ENCODE measurements at places on chromosomes 6 and 20.
A peak's percentile ranks its signal among the peaks of the same experiment; 100 is the strongest.

DNA sequence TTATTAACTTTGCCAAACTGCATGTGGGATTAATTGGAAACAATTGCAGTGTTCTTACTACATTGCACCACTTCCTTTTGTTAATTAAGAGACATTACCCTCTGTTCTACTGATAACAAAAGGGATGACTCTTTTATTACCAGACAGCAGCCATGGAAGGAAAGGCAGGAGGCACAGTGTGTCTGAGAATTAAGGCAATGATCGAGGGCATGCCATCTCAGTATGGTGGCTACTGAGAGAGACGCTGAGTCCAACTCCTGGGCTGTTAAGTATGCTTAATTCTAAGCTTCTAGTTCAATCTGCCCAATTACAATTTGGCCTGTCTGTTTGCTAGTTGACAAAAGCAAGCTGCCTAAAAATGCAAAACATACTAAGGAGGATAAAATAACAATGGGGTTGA lies 227.4 kb downstream of the PHACTR1 start:
- no peak for DNase-seq

GRCh38 chr20:36881888-36882287 lies 6.0 kb downstream of the TLDC2 start:
- DNase-seq, result no peak

- no peak for DNase-seq
Measured at GRCh38 chr20:35410613-35411012, 1.2 kb downstream of the UQCC1 start.

- DNase-seq, result no peak
Measured at GRCh38 chr6:41548098-41548840, 2.1 kb downstream of the FOXP4 start.

- DNase-seq, result no peak
Measured at GRCh38 chr6:157859775-157860504, 36.9 kb downstream of the SNX9 start.

- no peak for DNase-seq
Measured at GRCh38 chr6:139765825-139766285, 391.4 kb upstream of the CITED2 start.

- no peak for DNase-seq
Measured at GRCh38 chr20:8930726-8931125, 138.2 kb upstream of the PLCB4 start.

DNA sequence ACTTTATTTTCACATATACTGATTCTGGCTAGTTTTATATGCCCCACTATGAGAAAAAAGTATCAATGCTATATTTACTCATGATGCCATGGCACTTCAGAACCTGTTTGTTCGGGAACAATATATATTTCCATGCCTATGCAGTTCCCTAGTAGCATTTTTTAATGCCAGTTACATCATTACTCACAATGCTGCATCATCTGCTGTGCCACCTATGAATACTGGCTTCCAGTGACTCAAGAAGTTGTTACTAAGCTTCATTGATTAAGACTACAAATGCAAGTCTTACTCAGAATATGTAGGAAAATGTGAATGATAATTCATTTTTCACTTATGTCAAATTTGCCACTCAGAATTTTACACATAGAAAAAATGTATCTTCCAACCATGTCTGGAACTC lies 97.9 kb downstream of the MAFB start:
- DNase-seq, result no peak

- DNase-seq, result no peak
Measured at GRCh38 chr20:44532259-44532980, 10.6 kb upstream of the SERINC3 start.

DNA sequence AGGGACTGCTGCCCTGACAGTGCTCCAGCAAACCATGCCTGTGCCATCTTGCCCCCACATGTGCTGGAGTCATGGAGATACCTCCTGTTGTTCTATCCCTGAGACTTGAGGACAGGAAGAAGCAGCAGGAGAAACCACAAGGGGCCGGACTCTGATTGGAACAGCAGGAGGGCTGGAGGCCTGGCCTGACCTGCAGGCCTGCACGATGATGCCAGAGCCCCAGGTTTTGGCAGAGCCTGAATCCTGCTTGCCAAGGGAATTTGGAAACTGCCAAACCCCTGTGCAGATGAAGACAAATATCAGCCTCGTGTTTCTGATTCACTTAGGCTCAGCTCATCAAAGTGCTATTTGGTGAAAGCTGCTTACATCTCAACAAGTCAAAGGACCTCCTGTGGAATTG lies 177.6 kb downstream of the MAFB start:
- no peak for DNase-seq

DNA sequence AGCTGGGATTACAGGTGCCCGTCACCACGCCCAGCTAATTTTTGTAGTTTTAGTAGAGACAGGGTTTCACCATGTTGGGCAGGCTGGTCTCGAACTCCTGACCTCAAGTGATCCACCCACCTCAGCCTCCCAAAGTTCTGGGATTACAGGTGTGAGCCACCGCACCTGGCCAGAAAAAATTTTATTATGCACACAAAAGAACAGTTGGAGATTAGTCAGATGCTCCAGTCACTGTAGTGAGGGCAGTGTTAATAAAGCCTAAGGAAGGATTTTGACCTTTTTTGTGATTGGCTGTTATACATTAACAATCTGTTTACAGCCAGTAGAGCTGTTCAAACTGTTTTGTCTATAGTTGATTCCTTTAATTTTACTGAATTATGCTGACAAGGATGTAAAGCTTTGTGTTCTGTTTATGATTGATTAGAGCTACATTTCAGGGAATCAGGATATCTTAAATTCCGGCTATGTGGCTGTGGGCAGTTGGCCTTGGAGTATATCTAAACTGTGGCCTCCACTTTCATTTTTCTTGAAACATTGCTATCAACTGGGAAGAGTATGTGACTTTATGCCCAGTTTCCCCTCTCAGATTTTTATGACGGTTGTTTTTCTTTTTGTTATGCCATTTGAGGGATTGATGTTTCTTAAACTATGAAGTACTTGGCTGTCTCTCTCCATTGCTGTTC lies 9.9 kb downstream of the ZSWIM3 start:
- DNase-seq, result no peak

GRCh38 chr6:21612067-21612745 lies 18.7 kb downstream of the SOX4 start:
- DNase-seq, result no peak

- DNase-seq, result no peak
Measured at GRCh38 chr20:45840700-45841198, 7.2 kb downstream of the SNX21 start.

GRCh38 chr20:23007462-23007861 lies 27.6 kb upstream of the SSTR4 start:
- DNase-seq, result no peak

- DNase-seq, result no peak
Measured at GRCh38 chr20:51565298-51566144, 23.0 kb upstream of the NFATC2 start.

GRCh38 chr6:4185419-4185818 lies 50.0 kb upstream of the ECI2 start:
- no peak for DNase-seq

DNA sequence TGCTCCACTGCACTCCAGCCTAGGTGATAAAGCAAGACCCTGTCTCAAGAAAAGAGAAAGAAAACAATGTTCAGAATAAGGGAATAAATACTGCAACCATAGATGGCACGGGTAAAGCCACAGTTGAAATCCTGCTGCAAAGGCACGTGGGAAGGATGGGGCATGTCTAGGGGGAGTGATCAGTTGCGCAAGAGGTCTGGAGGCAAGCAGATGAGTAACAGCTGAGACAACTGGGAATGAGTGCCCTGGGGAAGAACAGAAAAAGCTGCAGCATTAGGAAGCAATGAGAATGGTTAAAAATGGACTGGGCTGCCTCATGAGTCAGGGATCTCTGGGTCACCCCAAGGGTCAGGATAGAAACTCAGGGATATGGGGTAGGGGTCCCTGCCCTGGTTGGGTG lies 96.3 kb downstream of the GMPR start:
- DNase-seq, result no peak

DNA sequence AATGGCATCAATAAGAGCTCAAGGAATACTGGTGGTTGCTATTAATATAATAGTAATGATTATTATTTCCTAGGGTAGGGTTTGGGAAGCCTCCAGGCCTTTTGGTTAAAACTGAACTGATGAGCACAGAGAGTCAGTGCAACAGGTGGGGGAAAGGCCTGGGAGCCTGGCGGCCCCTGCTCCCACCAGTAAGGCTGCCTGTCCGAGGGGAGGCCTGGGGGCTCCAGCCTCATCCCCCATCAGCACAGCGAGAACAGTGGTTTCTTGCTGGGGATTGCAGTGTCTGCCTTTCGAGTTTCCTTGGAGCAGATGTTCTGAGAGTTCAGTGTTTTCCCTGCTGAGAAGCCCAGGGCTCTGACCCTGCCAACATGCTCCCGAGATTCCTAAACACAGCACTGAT lies 340.4 kb downstream of the CDH26 start:
- DNase-seq, result no peak

- DNase-seq, result no peak
Measured at GRCh38 chr20:60310560-60311349, 352.5 kb downstream of the CDH26 start.

DNA sequence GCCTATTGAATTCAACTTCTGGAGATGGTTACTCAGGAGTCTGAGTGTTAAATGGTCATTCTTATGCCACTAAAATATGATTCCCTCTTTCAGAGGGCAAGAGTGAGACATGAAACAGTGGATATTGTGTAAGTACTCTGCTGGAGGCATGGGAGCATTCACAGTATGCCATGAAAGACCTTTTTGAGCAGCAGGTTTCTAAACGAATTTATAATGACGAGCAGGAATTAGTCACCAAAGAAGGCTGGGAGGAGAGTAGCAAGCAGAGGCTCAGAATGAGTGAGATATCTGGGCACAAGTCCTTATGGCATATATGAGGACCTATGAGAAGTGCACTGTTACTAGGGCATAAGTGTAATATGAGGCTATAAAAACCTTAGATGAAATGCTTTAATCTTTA lies 10.9 kb upstream of the MYB start:
- no peak for DNase-seq

DNA sequence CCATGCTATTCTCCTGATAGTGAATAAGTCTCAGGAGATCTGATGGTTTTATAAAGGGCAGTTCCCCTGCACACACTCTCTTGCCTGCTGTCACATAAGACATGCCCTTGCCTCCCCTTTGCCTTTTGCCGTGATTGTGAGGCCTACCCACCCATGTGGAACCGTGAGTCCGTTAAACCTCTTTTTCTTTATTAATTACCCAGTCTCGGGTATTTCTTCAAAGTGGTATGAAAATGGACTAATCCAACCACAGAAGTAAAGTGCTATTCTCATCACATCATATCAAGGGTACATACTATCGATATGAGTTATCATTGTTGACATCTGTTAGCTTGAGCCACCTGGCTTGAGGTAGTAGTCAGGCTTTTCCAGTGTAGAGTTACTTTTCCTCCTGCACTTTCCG lies 2.3 kb downstream of the MANBAL start:
- DNase-seq, result no peak

- DNase-seq, result no peak
Measured at GRCh38 chr6:52725143-52725534, 38.1 kb downstream of the GSTA2 start.

- DNase-seq, result no peak
Measured at GRCh38 chr6:127383988-127384387, 40.6 kb upstream of the ECHDC1 start.

- DNase-seq, result no peak
Measured at GRCh38 chr6:150291968-150292710, 76.7 kb upstream of the IYD start.

GRCh38 chr6:10964684-10965083 lies 77.8 kb downstream of the SYCP2L start:
- DNase-seq, result no peak

DNA sequence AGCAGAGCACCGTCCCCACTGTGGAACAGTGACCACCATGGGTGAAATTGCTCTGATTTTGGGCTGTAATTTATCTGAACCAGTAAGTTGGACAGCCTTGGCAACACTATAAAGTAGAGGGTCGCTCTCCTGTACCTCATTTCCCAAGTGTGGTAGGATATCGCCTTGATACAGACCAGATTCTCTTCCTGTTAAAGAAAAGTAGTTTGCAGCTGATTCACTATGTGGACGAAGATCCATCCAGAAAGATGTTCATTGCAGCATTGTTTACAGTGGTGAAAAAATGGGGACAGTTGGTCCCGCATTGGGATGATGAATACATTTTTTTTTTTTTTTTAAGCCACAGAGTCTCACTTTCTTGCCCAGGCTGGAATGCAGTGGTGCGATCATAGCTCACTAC lies 74.3 kb downstream of the SLX4IP start:
- no peak for DNase-seq

- DNase-seq, result no peak
Measured at GRCh38 chr6:146892613-146893401, 294.0 kb downstream of the ADGB start.

GRCh38 chr20:4131911-4132310 lies 116.6 kb upstream of the RNF24 start:
- DNase-seq, result no peak

DNA sequence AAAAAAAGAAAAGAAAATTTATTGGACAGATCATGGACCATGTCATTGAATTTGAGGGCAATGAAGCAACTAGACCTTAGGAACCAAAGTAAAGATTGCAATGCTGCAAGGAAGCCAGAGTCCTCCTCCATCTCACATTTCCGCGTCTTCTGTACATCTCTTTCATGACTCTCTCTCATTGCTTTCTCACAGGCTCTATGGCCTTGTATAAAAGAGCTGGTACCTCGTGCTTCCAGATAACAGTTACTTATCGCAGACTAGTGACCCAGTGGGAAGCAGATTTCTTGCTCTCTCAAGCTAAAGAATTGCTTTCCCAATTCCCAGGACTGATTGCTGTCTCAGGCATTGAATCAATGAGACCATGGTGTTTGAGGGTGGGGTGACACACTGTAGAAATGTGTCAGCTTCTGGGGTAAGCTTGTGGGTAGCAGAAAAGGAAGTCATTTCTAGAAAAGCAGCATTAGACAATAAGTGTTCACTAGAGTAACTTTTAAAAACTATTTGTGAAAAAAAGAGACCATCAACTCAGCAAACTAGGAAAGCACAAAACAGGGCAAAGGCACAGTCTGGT lies 635.3 kb downstream of the UTRN start:
- DNase-seq, result no peak

DNA sequence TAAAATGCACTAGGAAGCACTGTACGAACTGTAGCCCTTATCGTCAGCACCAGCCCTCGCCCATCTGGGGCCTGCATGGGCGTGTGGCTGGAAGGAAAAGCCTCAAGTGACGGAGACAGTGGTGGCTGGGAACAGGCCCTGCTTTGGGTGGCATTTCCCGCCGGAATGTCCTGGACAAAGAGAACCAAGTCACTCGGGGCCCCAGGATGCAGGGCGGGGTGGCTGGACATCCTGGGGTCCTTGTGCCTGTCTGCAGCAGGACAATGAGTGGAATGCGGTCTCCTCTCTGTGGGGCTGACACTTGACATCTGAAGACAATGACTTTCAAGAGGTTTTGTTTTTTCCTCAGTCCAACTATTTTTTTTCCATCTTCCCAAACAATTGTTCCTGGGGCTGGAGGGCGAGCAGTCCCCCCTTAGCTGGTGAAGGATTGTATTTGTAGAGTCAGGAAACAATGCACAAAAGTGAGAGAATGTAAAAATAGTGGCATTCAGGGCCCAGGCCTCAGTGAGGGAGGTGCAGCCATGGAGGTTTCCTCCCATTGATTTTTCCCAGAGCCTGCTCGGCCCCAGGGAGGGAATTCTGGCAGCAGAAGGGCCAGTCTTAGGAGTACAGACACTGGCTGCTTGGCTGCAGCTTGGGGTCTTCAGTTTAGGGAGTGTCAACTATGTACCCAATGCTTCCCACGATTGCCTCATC lies 64.4 kb downstream of the PREX1 start:
- DNase-seq, result peak; percentile 49

GRCh38 chr6:112183271-112183671 lies 71.1 kb downstream of the LAMA4 start:
- no peak for DNase-seq

All from glutamatergic neuron (in vitro differentiated cells).